ENCODE measurements at places on chromosomes 11 and 22.
A peak's percentile ranks its signal among the peaks of the same experiment; 100 is the strongest.

DNA sequence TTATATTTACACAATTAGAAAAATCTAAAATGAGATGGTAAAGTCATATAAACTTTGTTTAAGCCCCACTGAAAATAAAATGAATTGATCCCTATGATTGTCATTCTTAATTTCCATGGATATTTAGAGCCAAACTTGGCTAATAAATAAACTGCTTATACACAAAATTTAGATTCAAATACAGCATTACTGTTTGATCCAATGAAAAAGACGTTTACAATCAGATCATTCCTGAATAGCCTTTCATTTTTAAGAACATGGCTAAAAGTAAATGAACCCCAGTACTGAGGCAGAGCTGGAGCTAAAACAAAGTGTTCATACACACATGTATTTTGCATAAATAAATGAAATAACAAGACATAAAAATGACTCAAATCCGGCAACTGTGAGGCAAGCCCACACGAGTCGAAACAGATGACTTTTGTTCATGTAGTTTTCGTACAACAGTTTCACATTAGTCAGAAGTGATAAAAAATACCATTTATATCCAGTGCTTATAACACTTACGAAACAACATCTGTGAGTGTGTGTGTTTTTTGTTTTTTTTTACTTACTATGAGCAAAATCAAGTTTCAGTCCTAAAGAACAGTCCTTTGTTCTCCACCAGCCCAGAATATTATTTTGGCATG, 386.5 kb downstream of the SOX6 start:
- peak; percentile 3 for DNase-seq

DNA sequence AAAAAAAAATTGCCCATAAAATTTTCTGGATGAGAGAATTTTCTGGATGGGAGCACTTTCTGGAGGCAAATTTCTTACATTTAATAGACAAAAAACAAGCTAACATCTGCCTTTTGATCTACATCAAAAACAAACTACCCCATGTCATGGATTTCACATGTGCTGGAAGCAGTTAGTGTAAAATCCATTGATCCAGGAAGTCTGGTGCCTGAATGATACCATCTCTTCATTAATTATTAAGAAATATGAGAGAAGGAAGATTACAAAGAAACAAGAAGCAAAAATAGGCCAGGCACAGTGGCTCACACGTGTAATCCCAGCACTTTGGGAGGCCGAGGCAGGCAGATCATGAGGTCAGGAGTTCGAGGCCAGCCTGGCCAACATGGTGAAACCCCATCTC, 53.2 kb upstream of the FAM181B start:
- DNase-seq = no peak

DNA sequence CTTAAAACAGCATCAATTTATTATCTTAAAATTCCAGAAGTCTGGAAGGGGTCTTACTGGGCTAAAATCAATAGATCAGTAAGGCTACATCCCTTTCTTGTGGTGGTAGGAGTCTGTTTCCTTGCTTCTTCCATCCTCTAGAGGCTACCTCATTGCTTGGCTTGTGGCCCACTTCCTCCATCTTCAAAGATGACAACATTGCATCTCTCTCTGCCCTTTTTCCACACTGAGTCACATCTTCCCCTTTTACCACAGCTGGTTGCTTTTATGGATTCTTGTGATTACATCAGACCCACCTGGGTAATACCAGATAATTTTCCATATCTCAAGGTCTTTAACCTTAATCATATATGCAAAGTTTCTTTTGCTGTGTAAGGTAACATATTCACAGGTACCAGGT, 60.9 kb downstream of the GRIA4 start:
- DNase-seq = no peak

- no peak for DNase-seq
These were observed 24.3 kb upstream of the GAB2 start for GRCh38 chr11:78441956-78442355.

GRCh38 chr22:31991102-31991839, 46.9 kb downstream of the YWHAH start:
- no peak for DNase-seq

- no peak for DNase-seq
These were observed 68.9 kb downstream of the PRCP start for GRCh38 chr11:82831364-82831763.

DNA sequence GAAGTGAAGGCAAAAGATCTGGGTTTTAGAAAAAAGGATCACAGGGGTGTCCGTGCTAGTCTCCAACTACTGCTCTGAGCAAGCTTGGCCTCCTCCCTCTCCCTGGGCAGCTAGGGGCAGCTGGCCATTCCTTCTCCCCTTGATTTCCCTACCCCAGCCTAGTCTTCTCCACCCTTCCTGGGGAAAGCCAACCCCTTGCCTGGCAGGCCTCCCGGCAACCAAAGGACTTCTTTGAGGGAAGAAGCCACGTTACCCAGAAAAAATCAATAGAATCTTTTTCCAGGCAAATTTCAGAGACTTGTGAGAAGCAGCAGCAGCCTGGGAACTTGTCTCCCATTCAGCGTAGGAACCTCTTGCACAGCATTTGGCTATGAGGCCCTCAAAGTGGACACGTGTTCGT, 91.5 kb downstream of the MIAT start:
- DNase-seq = peak; percentile 70

GRCh38 chr11:62560566-62561103, 13.1 kb downstream of the EEF1G start:
- no peak for DNase-seq

DNA sequence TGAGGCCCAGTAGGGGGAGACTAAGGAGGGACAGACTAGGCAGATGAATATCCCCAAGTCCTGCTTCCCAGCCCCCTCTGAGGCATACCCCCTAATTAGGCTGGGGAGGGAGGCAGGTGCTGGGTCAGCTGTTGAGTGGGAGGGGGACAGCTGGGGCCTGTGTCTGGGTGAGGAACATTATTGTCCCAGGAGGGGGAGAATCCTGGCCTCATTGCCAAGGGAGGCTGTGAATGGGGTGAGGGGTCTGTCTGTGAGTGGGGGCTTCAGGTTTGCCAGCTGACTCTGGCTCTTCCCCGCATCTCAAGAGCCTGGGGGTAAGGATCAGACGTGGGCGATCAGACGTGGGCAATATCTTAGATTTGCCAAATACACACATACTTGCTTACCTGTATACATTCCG, 2.1 kb downstream of the INPPL1 start:
- DNase-seq = no peak

DNA sequence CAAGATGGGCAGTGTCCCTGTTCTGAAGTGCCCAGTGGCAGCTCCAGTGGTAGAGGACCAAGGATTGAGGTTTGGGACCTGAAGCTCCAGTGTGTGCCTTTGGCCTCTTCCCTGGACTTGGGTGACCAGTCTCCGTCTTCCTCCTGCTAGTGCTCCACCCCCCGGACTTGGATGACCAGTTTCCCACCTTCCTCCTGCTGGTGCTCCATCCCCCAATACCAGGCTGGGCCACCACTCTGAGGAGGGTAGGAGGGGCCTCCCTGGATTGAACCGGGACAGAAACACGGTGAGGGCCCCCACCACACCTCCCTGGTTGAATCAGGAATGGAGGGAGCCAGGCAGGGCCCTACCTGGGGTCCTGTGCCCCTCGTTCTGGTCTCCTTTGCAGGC, 10.9 kb upstream of the NEAT1 start:
- DNase-seq = no peak

DNA sequence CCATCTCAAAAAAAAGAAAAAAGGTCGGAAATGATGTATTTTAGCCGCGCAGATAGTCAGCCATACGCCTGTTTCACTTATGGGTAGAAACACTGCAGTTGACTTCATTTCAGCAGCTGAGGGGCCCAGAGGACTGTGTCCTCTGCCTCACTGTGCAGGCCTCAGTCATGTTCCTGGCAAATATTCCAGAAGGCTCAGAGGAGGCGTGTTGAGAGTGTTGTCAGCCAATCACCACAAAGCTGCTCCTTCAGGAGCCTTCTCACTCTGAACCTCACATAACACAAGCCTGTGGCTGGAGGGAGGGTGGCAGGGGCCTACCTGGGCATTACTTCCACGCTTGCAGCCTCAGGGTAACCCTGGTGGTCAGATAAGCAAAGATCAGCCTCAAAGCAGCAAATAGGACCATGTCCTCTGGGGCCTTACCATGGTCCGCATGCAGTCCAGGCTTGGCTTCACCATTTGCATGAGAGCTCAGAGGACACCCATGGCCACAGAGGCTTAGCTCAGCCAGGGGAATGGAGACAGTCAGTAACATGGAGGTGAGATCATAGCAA, 17.3 kb upstream of the TREH start:
- DNase-seq = no peak

GRCh38 chr22:33477120-33478111, 419.2 kb upstream of the SYN3 start:
- no peak for DNase-seq

- DNase-seq = no peak
These were observed 1.6 kb upstream of the ADM2 start for GRCh38 chr22:50479721-50480120.

DNA sequence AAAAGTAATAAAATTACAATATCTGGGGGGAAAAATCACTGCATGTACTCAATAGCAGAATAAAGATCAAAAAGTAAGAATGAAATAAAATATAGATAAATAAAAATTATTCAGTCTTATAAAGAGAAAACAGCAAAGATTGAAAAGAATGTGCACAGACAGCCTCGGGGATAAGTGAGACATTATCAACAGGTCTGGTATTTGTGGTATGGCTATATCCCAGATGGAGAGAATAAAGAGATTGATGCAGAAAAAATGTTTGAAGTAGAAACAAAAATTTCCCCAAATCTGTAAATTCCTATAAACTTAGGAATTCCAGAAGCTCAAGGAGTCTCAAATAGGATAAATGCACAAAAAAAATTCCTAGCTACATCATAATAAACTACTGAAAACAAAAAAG, 74.5 kb upstream of the LUZP2 start:
- DNase-seq = no peak

DNA sequence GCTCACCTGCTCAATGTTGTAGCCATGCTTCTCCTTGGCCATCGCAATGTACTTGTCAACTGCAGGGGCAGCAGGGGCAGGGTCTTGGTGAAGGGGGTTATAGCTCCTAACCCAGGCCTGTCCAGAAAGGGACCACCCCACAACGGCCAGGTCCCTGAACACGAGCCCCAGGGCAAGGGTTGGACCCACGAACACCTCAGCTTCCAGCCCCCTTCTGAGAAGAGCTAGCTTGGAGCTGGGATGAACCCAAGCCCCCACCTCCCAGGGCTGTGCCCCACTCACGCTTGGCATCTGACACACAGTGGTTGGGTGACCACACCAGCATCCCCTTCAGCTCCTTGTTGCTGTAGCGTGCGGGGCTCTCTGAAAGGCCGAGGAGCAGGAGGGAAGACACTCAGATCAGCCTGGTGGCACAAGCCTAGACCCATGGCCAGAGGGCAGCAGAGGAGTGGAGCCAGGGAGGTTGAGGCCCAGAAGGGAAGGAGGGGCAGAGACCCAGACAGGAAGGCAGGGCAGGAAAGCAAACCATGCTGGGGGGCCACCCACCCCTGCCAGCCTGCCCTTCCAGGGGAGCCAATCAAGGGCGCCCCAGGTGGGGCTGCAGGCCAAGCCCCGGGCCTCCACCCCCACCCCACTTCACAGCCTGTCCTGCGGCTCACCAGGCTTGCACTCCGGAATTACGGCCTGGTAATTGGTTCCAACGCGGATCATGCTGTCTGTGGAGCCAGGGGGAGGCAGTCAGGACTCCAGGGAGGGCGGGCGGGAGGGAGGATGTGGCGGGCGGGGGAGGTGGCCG, 1.9 kb downstream of the RCOR2 start:
- DNase-seq = peak; percentile 38

DNA sequence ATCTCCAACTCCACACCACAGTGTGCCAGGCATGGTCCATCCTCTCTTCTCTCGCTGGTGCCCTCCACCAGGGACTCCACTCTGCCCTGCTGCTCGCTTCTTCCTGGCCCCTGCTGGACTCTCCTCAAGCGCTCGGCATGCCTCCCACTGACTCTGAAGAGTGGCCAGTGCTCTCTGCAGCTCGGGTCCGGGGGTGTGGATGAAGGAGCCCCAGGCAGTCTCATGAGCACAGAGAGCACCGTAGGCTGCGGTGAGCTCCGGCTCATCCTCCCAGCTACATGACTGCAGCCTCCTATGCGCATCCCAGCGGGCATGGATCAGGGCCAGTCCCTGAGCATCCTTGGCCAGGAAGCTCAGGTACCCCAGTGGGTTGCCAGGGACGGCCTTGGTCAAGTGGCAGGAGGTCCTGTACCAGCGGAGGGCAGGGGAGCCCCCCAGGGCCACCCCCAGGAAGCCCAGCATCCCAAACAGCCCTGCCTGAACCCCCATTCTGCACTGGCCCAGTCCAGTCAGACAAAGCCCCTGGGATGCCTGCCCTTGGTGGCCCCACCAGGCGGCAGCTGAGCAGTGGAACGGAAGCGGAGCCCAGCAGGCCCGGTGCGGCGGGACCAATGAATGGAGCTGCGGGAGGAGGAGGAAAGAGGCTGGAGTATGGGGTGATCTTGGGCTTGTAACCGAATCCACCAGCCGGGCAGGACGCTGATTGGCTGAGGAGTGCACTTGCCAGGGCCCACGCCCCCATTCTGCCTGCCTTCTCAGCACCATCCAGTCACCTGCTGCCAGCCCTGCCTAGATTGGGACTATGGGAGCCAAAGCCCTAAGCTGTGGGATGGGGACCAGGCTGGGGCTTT, at the start of gene PLA2G3:
Gene PLA2G3 (minus strand): TSS at position 643 of the 851 bp plus-strand sequence. CDS start 154 bp downstream, at position 489.
- no peak for DNase-seq

GRCh38 chr11:61851113-61851899, 23.2 kb downstream of the FADS2 start:
- DNase-seq = peak; percentile 74

DNA sequence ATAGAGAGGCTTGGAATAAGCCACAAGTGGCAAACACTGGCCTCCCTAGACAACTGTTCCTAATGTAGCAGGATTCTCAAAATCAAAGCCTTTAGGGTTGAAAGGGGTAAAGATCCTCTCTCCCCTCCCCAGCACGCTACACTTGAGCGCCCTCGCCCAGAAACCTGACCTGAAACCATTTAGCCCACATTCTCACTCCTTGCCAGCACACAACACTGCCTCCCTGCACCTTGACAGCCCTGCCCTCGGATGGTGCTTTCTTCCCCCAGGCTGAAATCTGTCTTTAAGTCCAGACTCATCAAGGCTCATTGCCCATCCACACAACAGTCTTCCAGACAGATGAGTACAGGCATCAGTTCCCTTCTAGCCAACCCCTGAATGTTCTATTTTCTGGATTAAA, 26.5 kb downstream of the CWC15 start:
- no peak for DNase-seq

GRCh38 chr11:1619449-1619848, 2.5 kb downstream of the KRTAP5-4 start:
- no peak for DNase-seq

GRCh38 chr11:77395460-77396173, 78.3 kb downstream of the PAK1 start:
- DNase-seq = no peak

GRCh38 chr22:17167486-17167885, 8.4 kb upstream of the HDHD5 start:
- DNase-seq = peak; percentile 37

- DNase-seq = no peak
These were observed at the start of gene VPREB3 for GRCh38 chr22:23754220-23754919. VPREB3 (minus strand) TSS chr22:23754425; CDS start chr22:23754363, 62 bp downstream.

GRCh38 chr11:3964056-3964455, 108.6 kb downstream of the STIM1 start:
- no peak for DNase-seq
